ENCODE measurements at places on chromosomes 1 and 21. TPM values are rescaled to one million over a fixed set of nuclear protein-coding genes. Genes with fewer than 3 reads are reported as not detected.

TMEM82 gene
- total RNA-seq = not detected

KRTAP21-2 gene
- not detected for total RNA-seq

MSH4 gene
- total RNA-seq = 0.80 TPM

SVBP gene
- 20.4 TPM for total RNA-seq

EPB41 gene
- total RNA-seq = 321 TPM

OLFML3 gene
- total RNA-seq = 0.70 TPM

CACHD1 gene
- total RNA-seq = 0.11 TPM

GNB1 gene
- total RNA-seq = 276 TPM

TARBP1 gene
- total RNA-seq = 25.8 TPM
